CD4-positive, alpha-beta memory T cell (primary cell): ENCODE measurements at places on chromosomes 16 and 17. TPM values are rescaled to one million over a fixed set of nuclear protein-coding genes. Genes with fewer than 3 reads are reported as not detected.

ACSM2A gene
- total RNA-seq = not detected

ABCA10 gene
- 2.1 TPM for total RNA-seq

BHLHA9 gene
- total RNA-seq = not detected

CDH13 gene
- total RNA-seq = not detected

USP43 gene
- total RNA-seq = 0.17 TPM

SLFN14 gene
- not detected for total RNA-seq

SHBG gene
- total RNA-seq = not detected

ST6GALNAC2 gene
- total RNA-seq = 3.3 TPM

HSD17B1 gene
- 1.2 TPM for total RNA-seq

EMC6 gene
- 29.4 TPM for total RNA-seq

CYGB gene
- not detected for total RNA-seq

TBC1D3E gene
- total RNA-seq = not detected

NPIPA5 gene
- 41.1 TPM for total RNA-seq

ATP2C2 gene
- total RNA-seq = not detected

CORO1A gene
- 769 TPM for total RNA-seq

SRL gene
- total RNA-seq = not detected

NT5C3B gene
- total RNA-seq = 20.9 TPM
